HT-29 (cell line): ENCODE measurements at places on chromosomes 6 and 20. TPM values are rescaled to one million over a fixed set of nuclear protein-coding genes. Genes with fewer than 3 reads are reported as not detected.
A peak's percentile ranks its signal among the peaks of the same experiment; 100 is the strongest.

Gene ECT2L
- not detected in 2 replicates for total RNA-seq

Gene CLDN20
- not detected in 2 replicates for total RNA-seq

Gene ZNF391
- 0.03 and 0.33 TPM in 2 replicates for total RNA-seq

Gene LKAAEAR1
- total RNA-seq: not detected in 2 replicates

- no peak for DNase-seq
Measured at GRCh38 chr20:1396264-1396663, 3.4 kb upstream of the FKBP1A start.

DNA sequence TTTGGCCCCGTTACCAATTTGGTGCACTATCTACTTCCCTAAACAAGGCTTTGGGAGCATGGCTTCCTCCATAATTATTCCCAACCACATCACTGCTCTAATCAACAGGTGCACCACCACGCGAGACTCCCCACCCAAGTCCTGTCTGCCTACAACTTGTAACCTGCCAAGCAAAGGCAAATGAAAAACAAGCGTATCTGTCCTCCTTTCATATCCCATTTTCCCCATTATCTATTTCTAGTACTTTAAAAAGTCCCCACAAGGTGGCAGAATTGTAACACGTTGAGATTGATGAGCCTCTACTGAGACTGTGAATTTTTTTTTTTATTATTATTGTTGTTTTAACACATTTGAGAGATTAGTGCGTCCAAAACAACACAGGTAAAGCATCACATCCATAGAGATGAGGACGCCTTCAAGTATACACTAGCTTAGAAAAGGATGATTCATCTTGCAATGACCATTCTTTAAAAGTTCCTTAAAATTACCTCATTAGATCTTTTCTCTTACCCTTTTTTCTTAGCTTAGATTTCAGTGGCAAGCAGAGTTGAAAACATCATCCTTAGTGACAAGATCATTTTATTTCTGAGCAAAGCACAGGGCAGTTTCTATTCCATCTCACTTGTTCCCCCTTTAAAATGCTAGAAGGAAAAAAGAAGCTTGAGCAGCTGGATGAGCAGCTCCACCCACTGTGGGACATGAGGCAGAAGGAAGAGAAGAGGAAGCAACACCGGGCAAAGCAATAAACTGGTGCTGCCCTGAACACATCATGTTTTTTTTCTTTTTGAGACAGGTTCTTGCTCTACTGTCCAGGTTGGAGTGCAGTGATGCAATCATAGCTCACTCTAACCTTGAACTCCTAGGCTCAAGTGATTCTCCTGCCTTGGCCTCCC, 210.8 kb downstream of the ARHGAP18 start:
- DNase-seq: peak; percentile 94

DNA sequence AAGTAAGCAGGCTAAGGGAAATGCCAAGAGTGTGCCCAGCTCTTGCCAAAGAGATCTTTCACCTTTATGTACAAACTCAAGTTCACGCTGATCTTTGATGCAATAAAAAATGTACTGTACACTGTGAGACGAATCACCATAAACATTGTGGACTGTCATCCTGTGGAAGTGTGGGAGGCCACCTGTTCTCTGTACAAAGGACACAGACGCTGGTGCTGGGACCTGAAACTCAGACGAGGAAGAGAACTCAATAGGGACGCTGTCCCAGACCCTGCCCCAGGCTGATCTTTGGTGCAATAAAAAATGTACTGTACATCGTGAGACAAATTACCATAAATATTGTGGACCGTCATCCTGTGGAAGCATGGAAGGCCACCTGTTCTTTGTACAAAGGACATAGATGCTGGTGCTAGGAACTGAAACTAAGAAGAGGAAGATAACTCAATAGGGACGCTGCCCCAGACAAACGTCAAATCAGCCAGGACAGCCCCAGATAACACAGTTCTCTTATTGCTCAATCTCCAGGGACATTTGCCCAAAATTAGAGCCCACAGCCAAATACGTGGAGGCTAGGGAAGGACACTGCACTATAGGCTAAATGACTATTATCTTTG, 312.7 kb upstream of the SGK1 start:
- no peak for DNase-seq

GRCh38 chr20:45323731-45324130, 15.6 kb upstream of the MATN4 start:
- DNase-seq: no peak

- no peak for DNase-seq
Measured at GRCh38 chr6:14762077-14762476, 483.8 kb upstream of the JARID2 start.
